ENCODE measurements at places on chromosomes 7 and 10.

DNA sequence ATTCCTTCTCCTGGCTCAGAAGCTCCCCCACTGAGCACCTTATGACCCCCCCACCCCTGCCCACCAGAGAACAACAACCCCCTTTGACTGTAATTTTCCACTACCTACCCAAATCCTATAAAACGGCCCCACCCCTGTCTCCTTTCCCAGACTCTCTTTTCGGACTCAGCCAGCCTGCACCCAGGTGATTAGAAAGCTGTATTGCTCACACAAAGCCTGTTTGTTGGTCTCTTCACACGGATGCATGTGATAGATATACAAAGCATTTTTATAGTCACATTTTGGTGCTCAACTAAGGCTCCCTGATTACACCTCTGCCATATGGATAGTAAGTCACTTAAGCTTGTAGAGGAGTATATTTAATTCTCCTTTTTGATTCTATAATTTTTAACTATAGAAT is 985.8 kb downstream of the REEP3 start:
- no peak for DNase-seq

DNA sequence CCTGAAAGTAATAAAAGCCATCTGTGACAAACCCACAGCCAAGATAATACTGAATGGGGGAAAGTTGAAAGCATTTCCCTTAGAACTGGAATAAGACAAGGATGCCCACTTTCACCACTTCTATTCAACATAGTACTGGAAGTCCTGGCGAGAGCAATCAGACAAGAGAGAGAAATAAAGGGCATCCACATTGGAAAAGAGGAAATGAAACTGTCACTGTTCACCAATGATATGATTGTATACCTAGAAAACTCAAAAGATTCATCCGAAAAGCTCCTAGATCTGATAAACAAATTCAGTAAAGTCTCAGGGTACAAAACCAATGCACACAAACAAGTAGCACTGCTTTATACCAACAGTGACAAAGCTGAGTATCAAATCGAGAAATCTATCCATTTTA is 581.7 kb upstream of the TEX47 start:
- DNase-seq = no peak

DNA sequence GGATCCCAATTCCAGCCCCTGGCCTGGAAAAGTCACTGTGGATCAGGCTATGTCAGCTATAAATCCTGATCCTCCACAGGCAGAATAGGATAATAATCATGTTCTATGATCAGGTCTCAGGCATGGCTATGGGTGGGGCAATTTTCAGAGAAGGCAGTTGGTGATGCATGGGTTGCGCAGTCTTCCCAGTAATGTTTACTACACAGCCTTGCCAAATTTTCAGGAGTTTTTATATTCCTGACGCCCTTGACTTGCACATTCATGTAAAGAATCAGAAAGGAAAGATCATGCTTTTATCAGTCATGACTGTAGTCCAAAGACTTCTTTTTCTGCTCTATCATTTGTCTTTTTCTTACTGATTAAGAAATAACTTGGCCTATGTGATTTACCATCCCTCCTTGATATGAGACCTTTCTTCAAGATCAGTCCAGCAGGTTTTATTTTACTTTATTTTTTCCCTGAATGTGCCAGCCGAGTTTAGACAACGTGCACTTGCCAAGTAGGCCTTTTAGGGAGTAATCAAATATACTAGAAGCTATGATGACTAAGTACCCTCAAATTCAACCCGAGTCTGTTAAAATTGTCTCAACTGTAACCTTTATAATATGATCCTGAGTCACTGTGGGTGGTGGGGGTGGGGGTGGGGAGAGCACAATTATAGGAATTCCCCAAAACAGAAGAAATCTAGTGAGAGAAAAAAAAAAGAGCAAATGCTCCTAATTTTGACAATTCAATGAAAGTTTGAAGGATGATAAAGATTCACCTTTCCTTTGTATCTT is 31.9 kb downstream of the ARL4A start:
- no peak for DNase-seq

- no peak for DNase-seq
Observed at GRCh38 chr7:67636348-67637022, 639.9 kb downstream of the TYW1 start.

DNA sequence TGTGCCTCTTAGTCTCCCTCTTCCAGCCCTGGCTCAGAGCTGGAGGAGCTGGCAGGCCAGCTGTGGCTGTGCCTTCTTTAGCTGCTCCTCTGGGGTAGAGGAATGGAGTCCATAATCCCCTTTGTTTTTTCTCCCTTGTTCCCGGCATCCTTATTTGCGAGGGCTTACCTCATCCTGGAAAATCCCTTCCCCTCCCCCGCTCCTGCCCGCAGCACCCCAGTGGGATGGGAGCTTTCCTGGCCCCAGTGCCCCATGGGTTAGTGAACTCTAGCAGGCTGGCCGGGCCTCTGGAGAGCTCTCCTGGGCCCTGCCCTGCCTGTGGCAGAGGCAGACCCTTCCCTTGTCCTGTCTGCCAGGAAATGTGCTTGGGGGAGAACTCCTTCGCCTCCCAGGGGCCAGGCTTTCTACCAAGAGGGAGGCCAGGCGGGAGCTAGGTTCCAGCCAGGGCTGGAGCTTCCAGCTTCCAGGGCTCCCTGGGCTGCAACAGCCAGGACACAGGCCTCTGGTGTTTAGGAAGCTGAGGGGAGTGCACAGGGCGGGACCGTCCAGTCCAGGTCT is 16.5 kb upstream of the TRIM8 start:
- no peak for DNase-seq

GRCh38 chr7:122622682-122623081 is 76.2 kb downstream of the RNF133 start:
- no peak for DNase-seq

DNA sequence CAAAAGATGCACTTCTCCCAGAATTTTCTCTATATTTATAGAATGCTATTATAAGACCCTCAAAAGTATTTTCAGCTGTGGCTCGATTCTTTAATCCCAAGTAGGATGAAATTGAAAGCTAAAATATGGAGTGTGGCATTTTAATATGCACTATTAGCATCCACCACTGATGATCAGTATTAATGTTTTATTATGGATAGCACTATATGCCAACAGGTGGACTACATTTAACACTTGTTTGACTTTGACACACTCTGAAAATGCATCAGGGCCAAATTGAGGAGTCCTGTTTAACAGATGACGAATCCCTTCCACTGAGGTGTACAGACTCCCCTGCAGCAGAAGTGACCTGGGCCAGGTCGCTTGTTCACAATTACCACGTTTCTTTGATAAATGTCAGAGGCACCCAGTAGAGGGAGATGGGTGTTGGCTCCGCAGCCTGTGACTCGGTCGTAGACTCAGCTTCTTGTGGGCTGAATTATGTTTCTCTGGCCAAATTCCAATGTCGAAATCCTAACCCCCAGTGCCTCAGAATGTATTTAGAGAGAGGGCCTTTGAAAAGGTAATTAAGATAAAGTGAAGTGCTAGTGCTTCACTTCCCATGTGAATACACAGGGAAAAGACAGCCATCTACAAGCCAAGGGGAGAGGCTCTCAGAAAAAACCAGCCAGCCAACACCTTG is 48.1 kb downstream of the WIPF3 start:
- DNase-seq = no peak

DNA sequence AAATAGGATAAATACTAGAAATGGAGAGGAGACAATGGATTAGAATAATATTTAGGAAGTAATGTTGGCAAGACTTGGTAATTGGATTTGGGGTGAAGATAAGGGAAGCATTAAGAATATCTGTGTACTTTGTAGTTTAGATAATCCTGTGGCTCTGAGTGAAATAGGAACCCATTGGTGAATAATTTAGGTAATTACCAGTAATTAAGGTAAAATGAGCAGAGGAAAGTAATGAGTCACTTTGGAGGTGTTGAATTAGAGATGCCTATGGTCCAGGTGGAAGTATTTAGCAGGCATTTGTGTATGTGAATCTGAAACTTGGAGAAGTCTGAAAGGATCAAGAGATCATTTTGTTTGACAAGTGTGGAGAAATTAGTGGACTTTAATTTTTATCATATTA is 5.7 kb downstream of the C1GALT1 start:
- DNase-seq = no peak

GRCh38 chr10:114359953-114360345 is 44.4 kb downstream of the AFAP1L2 start:
- no peak for DNase-seq

DNA sequence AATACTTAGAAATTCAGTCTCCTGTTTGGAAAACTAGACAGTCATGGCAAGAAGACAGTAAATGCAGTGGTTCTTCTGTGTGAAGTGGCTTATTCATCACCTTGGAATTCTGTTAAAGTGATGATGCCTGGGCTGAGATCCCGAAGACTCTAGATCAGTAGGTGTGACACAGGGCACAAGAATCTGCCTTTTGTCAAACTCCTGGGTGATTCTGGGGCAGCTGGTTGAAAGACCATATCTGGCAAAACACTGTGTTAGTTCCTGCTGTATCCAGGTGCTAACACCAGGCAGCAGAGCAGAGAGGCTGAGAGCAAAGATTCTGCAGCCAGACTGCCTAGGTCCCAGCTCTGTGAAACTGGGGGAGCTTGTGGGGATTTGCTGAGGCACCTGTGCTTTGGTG is 26.5 kb downstream of the MRC1 start:
- no peak for DNase-seq

DNA sequence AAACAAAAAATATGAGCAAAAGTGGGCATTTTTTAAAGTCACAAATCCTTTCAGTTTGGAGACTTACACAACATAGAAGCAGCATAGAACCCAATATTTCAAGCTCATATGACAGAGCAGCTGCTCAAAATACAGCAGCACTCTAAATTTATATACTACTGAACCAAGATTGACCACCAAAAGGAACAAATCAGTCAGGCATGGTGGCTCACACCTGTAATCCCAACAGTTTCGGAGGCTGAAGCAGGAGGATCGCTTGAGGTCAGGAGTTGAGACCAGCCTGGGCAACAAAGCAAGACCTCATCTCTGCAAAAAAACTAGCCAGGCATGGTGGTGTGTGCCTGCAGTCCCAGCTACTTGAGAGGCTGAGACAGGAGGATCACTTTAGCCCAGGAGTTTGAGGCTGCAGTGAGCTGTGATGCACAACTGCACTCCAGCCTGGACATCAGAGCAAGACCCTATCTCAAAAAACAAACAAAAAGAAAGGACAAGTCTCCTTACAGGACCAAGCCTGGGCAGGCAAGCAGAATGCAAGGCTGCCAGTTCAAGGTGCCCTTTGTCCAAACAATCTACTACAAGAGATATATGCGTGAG is 40.0 kb downstream of the PARD3 start:
- no peak for DNase-seq

GRCh38 chr10:29957907-29958331 is 101.5 kb downstream of the JCAD start:
- DNase-seq = no peak

- no peak for DNase-seq
Observed at GRCh38 chr10:10685566-10685965, 332.1 kb upstream of the CELF2 start.

DNA sequence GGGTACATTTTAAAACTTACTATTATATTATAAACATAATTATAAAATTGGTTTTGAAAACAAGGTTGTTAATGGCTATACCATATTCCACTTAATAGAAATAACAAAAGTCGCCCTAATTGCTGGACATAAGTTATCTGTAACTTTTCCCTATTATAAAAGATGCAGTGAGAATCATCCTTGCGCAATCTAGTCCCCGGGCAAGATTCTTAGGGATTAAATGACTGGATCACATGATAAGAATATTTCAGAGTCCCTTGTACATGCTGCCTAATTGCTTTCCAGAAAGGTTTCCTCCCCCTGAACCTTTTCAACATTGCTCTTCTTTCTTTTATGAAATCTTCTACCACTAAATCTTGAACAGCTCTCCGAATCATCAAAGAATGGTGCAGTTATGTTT is 479.8 kb upstream of the MKI67 start:
- DNase-seq = no peak

DNA sequence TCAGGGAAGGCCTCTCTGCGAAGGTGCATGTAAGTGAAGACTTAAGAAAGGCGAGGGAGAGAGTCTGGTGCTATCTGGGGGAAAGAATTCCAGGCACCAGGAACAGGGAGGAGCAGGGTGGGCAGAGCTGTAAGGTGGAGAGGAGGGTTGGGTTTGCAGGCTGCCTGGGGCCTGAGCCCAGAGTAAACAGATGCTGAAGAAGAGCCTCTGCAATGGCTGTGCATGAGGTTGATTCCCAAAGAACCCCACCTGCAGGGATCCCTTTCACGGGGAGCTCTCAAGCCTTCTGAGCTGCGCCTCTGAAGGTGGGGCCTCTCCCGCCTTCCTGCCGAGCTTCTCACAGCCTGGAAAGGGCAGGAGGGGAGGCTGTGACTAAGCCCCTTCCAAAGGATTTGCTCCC is 115.1 kb downstream of the RNF216 start:
- no peak for DNase-seq

GRCh38 chr7:13875496-13876074 is 113.9 kb downstream of the ETV1 start:
- DNase-seq = no peak

- no peak for DNase-seq
Observed at GRCh38 chr10:12417331-12417730, 68.0 kb downstream of the CAMK1D start.

GRCh38 chr10:2478656-2479055 is 588.7 kb upstream of the PFKP start:
- DNase-seq = no peak

GRCh38 chr7:82249979-82250378 is 193.6 kb downstream of the CACNA2D1 start:
- no peak for DNase-seq

GRCh38 chr7:146655928-146656797 is 539.6 kb downstream of the CNTNAP2 start:
- no peak for DNase-seq

DNA sequence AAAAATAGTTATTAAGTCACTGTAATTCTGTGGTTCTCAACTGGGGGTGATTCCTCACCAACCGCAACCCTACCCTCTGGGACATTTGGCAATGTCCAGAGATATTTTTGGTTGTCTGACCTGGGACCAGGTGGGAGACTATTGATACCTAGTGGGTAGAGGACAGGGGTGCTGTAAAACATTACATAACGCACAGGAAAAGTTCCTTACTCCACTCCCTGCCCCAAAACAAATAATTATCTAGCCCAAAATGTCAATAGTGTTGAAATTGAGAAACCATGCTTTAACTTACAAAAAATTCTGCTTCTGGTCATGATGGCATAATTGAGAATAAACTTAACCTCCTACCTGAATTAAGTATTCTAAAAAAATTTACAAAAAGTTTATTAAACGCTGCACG is 177.7 kb upstream of the FEZF1 start:
- no peak for DNase-seq

DNA sequence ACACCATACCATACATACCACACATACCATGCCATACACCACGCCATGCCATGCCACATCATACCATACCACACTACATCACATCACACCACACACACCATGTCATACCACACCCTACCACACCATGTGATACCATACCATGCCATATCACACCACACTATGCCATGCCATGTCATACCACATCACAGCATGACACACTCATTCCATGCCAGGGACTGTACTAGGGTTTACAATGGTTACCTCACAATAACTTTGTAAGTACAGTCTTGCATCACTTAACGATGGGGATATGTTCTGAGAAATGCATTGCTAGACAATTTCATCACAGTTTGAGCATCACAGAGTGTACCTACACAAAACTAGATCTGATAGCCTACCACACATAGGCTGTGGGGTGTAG is 14.5 kb downstream of the PYROXD2 start:
- no peak for DNase-seq

- DNase-seq = no peak
Observed at GRCh38 chr7:11379641-11380040, 406.0 kb downstream of the PHF14 start.

GRCh38 chr7:27010068-27010467 is 85.7 kb downstream of the HOXA1 start:
- no peak for DNase-seq

GRCh38 chr10:103548006-103548405 is 54.5 kb downstream of the NEURL1 start:
- DNase-seq = no peak

GRCh38 chr10:113234481-113234880 is 284.4 kb downstream of the TCF7L2 start:
- no peak for DNase-seq
